T-helper 17 cell (primary cell): ENCODE measurements at places on chromosomes 7 and 10.

DNA sequence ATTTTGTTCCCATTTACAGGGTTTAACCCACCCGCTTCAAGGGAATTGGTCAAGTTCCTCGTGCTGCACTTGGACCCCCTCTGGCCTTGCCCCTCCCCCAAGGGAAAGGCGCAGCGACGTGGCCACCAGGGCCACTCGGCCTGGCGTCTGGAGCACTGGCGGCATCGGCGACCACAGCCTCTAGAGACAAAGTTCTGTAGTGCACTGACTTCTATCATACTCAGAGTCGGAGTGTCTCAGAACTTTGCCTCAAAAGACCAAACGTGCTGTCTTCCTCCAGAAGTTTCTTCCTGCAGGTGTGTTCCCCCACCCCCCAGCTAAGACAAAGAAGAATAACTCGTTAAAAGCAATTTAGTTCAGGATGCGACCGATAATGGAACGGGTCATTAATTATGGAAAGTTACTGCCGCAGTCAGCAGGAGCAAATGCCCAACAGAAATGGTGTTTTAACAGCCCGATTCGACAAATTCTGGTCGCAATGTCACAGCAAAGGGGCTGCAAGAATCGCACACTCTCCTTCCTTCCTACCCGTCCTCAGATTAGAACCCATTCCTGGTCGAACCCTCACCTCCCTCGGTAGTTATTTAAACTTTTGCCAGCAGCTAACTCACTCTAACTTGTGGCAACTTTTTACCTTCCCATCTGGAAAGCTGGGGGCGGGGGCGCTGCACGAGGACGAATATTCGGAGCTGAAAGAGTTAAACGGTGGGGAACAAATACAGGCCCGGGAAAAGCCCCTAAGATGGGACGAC is 202.1 kb upstream of the NFE2L3 start:
- DNase-seq = no peak
- peaks cover 2% of the 10 kb centered on the region for H3K36me3 ChIP-seq
- peaks cover 10% of the 10 kb centered on the region for H3K4me1 ChIP-seq
- no peak overlapping the region for H3K27ac ChIP-seq

DNA sequence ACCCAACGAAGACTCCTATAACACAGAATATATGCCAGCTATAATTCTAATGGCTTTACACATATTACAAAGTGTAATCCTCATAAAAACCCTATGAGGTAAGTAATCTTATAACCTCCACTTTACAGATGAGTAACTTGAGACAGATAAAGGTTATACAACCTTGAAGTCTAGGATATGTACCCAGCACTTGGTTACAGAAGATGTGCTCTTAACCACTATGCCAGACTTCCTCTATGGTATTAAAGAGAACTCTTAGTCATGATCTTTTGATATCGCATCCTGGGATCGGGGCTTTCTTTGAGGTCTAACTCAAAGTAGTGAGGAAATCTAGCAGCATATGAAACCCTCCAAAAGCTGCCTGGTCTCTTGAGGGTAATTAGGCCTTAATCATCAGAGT is 319.2 kb upstream of the LRRN3 start:
- no peaks in the 10 kb centered on the region for H3K27me3 ChIP-seq
- DNase-seq = no peak
- no peak overlapping the region for H3K27ac ChIP-seq
- no peak overlapping the region for H3K4me3 ChIP-seq
- no peaks in the 10 kb centered on the region for H3K4me1 ChIP-seq

GRCh38 chr10:82982110-82982608 is 1107.2 kb downstream of the NRG3 start:
- H3K27ac ChIP-seq = no peak overlapping the region
- H3K4me3 ChIP-seq = no peak overlapping the region
- no peaks in the 10 kb centered on the region for H3K36me3 ChIP-seq
- H3K4me1 ChIP-seq = no peaks in the 10 kb centered on the region

DNA sequence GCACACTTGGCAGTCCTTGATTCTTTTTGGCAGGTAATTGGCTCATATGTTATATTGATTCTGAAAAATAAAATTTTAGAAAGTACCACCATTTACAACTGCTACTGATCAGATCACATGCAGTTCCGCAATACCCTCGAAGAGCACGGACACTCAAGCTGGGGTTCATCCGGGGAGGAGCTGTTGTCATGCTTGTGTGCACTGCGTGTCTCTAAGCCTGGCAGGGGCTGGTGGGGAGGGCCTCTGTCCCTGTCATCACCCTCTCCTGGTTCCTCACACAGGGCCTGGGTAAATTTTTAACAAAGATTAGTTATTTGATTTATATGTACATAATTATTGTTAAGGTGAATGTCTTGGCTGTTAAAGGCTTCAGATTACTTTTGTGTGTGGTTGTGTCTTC is 45.2 kb downstream of the TRRAP start:
- no peaks in the 10 kb centered on the region for H3K4me1 ChIP-seq
- H3K36me3 ChIP-seq = peaks cover 29% of the 10 kb centered on the region
- H3K27ac ChIP-seq = peak overlapping the region; percentile 51
- no peak for DNase-seq
- H3K4me3 ChIP-seq = no peak overlapping the region

DNA sequence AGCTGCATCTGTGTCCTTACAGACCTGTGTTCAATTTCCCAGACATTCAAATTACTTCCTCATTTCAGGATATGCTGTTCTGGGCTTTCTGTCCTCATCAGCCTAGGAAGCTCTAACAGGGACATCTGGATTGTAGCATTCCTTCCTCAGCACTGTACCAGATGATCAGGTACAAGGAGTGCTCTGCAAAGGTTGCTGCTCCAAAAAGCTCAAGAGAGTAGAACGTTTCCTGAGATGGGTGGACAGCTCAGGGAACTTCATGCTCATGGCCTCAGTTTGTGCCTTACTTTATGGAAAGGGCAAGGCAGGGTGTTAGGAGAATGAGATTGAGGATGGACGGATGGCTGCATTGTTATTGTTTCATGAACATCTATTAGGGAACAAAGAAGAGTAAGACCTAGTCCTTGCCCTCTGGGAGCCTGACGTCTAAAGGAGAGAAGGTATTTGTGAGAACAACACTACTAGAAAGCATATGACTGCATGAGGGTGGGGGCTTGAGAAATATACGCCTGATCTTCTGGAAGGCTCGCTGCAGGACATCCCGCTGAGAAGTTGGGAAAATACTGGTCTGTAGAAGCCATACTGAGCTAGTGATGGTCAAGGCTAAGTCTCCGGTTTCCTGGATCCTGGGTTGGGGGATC is 10.5 kb upstream of the ZNF212 start:
- peaks cover 16% of the 10 kb centered on the region for H3K27me3 ChIP-seq
- peak overlapping the region; percentile 59 for H3K27ac ChIP-seq
- H3K4me3 ChIP-seq = no peak overlapping the region
- H3K36me3 ChIP-seq = no peaks in the 10 kb centered on the region
- no peak for DNase-seq

- no peaks in the 10 kb centered on the region for H3K36me3 ChIP-seq
- peaks cover 8% of the 10 kb centered on the region for H3K4me1 ChIP-seq
- H3K27ac ChIP-seq = no peak overlapping the region
- H3K4me3 ChIP-seq = no peak overlapping the region
- no peak for DNase-seq
Observed at GRCh38 chr10:3955955-3956617, 171.1 kb upstream of the KLF6 start.

GRCh38 chr10:13139150-13139549 is 22.2 kb upstream of the MCM10 start:
- DNase-seq = no peak
- peaks cover 3% of the 10 kb centered on the region for H3K4me1 ChIP-seq
- no peak overlapping the region for H3K27ac ChIP-seq
- H3K27me3 ChIP-seq = no peaks in the 10 kb centered on the region
- peaks cover 19% of the 10 kb centered on the region for H3K36me3 ChIP-seq

- DNase-seq = no peak
- no peaks in the 10 kb centered on the region for H3K27me3 ChIP-seq
- H3K4me3 ChIP-seq = no peak overlapping the region
- no peak overlapping the region for H3K27ac ChIP-seq
Observed at GRCh38 chr7:36599645-36600313, 124.5 kb downstream of the AOAH start.

DNA sequence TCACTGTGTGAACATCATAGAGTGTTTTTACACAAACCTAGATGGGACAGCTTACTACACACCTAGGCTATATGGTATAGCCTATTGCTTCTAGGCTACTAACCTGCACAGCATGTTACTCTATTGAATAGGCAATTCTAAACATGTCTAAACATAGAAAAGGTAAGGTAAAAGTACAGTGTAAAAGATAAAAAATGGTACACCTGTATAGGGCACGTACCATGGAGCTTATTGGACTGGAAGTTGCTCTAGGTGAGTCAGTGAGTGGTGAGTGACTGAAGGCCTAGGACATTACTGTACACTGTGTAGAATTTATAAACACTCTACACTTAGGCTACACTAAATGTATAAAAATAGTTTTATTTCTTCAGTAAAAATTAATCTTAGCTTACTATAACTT is 182.0 kb upstream of the THSD7A start:
- H3K27me3 ChIP-seq = no peaks in the 10 kb centered on the region
- no peak overlapping the region for H3K27ac ChIP-seq
- no peak for DNase-seq
- H3K4me1 ChIP-seq = no peaks in the 10 kb centered on the region
- H3K36me3 ChIP-seq = peaks cover 3% of the 10 kb centered on the region

- H3K4me3 ChIP-seq = no peak overlapping the region
- no peak for DNase-seq
- peaks cover 2% of the 10 kb centered on the region for H3K36me3 ChIP-seq
- no peak overlapping the region for H3K27ac ChIP-seq
Observed at GRCh38 chr7:43302211-43302711, 189.8 kb downstream of the HECW1 start.

DNA sequence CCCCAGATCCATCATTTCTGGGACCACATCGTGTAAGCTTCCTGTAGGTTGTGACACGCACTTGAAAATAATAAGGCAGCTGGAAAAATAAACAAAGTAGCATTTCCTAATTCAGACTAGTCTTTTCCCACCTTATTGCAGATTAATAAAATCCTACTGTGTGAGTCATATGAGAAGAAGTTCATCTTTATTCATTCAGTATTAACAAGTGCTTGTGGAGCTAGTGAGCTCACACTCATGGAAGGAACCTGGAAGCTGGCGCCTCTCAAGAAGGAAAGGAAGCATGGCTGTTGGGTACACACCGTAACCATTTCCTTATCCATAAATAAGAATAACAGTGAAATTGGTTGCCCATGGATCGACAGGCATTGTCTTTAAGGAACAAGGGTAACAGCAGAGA is 152.6 kb upstream of the PFKP start:
- H3K4me3 ChIP-seq = no peak overlapping the region
- peaks cover 4% of the 10 kb centered on the region for H3K36me3 ChIP-seq
- no peak overlapping the region for H3K27ac ChIP-seq

DNA sequence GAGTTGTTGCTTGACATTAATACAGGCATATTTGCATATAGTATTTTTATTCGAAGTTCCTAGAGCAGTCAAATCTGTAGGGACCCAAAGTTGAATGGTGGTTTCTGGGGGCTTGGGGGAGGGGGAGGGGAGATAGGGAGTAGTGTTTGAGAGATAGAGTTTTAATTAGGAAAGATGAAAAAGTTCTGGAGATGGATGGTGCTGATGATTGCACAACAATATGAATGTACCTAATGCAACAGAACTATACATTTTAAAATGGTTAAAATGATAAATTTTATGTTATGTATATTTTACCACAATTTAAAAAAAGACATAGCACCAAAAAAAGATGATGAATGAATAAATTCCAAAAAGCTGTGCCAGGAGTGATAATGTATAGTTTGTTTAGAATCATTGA is 41.8 kb downstream of the STK31 start:
- no peak overlapping the region for H3K4me3 ChIP-seq
- H3K4me1 ChIP-seq = peaks cover 7% of the 10 kb centered on the region
- no peaks in the 10 kb centered on the region for H3K27me3 ChIP-seq
- peaks cover 2% of the 10 kb centered on the region for H3K36me3 ChIP-seq

- no peak overlapping the region for H3K27ac ChIP-seq
- H3K36me3 ChIP-seq = no peaks in the 10 kb centered on the region
- no peak overlapping the region for H3K4me3 ChIP-seq
- DNase-seq = no peak
Observed at GRCh38 chr10:15605740-15606369, 113.9 kb downstream of the ITGA8 start.

GRCh38 chr10:45243261-45243660 is 72.1 kb downstream of the OR13A1 start:
- peaks cover 2% of the 10 kb centered on the region for H3K36me3 ChIP-seq
- H3K4me3 ChIP-seq = no peak overlapping the region
- no peak for DNase-seq

DNA sequence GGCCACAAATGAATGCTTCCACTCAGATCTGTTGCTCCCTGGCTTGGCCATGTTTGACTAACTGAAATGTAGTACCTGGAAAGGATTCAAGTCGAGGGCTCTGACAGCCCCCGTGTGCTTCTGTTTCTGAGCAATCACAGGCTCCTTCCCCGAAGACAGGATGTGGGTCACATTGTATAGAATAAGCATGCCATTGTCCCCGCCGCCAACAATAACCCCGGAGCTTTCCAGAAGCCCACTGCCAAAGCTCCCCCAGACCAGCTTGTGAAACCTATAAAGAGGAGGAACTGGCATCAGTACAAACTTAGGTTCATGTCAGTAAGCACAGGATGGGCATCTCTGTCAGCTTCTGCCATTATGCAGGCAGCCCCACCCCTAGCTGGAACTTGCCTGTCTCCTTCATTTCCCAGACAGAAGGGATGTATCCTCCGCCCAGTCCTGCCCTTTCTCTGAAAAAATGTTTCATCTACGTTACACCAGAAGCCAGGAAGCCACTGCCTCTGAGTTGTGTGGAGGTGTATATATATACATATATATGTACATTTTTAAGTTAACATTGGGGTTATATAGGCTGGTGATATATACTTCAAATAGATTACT is 10.3 kb downstream of the SEC31B start:
- peak overlapping the region; percentile 90 for H3K27ac ChIP-seq
- peaks cover 15% of the 10 kb centered on the region for H3K36me3 ChIP-seq
- peaks cover 55% of the 10 kb centered on the region for H3K4me1 ChIP-seq
- DNase-seq = no peak

GRCh38 chr7:2800220-2800930 is 43.7 kb downstream of the GNA12 start:
- H3K4me3 ChIP-seq = no peak overlapping the region
- H3K27me3 ChIP-seq = no peaks in the 10 kb centered on the region
- H3K27ac ChIP-seq = no peak overlapping the region
- H3K4me1 ChIP-seq = peaks cover 45% of the 10 kb centered on the region
- H3K36me3 ChIP-seq = no peaks in the 10 kb centered on the region
- DNase-seq = no peak

- no peak overlapping the region for H3K4me3 ChIP-seq
- H3K36me3 ChIP-seq = no peaks in the 10 kb centered on the region
- peaks cover 30% of the 10 kb centered on the region for H3K27me3 ChIP-seq
- no peak for DNase-seq
- H3K4me1 ChIP-seq = no peaks in the 10 kb centered on the region
Observed at GRCh38 chr10:17910125-17910789, 41.5 kb upstream of the SLC39A12 start.

DNA sequence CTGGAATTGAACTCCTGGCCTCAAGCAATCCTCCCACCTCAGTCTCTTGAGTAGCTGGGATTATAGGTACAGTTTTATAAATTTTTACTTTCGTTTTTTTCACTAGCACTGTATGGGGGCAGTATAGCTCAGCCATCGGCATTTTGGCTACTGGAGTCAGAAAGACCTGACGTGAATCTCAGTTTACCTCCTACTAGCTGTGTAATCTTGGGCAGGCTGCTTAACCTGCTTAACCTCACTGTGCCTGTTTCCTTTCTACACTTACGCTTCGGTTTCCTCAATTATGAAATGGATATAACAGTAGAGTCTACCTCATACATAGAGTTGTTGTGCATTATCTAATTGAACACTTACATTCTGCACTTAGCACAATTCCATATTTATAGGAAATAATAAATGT is 16.7 kb downstream of the STN1 start:
- H3K4me1 ChIP-seq = peaks cover 29% of the 10 kb centered on the region
- no peak for DNase-seq
- peak overlapping the region; percentile 85 for H3K27ac ChIP-seq
